ENCODE measurements at places on chromosomes 16 and 17.

DNA sequence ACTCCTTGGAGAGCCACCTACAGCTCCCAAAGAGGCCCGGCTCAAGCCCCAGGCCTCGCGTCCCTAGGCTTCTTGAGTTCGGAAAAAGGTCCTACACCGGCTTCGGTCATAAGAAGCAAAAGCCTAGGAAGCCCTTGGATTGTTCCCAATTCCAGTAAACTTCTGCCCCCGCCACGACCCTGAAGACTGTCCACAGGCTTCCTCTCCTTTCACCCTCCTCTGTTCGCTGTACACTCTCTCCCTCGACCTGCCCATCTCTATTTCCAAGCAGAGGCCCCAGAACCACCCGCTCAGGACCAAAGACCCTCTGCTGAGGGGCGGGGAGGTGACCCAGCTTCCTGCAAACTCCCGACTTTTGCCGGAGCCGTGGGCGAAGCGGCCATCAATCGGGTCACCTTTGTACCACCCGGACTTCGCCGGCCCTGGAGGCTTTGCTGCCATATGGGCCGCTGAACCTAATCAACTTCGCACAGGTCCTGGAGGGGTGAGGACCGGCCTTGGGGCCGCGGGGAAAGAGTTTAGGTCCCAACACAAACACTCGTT lies 2.7 kb downstream of the HOXB2 start:
- no peak for DNase-seq

GRCh38 chr17:81285179-81285878 lies 9.8 kb downstream of the SLC38A10 start:
- DNase-seq = peak; percentile 58

DNA sequence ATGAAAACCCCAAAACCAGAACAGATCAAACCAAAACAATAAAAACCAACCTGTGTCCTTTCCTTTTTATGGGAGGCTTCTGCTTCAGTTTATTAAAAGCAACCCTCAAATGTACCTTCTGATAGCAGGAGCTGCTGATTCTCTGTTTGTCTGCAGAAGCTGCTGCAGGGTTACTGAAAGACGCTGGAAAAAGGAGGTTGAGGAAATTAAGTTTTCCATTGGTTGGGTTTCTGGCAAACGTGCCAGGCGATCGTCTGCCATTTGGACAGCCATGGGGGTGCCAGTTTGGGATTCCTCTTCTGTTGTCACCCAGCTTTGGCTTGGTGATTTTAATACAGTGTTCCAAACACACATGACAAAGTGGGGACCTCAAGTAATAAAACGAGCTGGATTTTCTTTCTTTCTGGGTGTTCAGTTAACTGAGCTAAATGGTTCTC lies 185.4 kb upstream of the ZFHX3 start:
- no peak for DNase-seq

GRCh38 chr16:49834531-49835151 lies 21.3 kb downstream of the ZNF423 start:
- DNase-seq = no peak

GRCh38 chr16:82282662-82283061 lies 112.6 kb upstream of the MPHOSPH6 start:
- no peak for DNase-seq

DNA sequence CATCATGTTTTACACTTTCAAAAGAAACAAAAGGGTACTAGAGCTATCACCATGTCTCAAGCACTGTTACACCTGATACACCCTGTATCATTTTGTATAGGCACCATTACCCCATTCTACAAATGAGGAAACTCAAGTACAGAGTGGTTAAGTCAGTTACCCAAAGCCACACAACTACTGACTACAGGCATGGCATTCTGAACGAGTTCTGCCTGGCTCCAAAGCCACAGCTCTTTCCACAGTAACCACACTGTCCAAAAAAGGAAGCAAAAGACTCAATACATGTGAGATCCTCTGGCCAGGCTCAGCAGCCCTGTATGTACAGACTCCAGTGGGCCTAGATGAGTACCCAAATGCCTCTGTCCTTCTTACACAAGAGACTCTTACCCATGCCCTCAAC lies 4.7 kb downstream of the DYNC1LI2 start:
- DNase-seq = no peak

- no peak for DNase-seq
Observed at GRCh38 chr16:70647441-70648359, 1.3 kb downstream of the IL34 start.

GRCh38 chr17:49196520-49196919 lies 13.9 kb downstream of the GNGT2 start:
- no peak for DNase-seq

DNA sequence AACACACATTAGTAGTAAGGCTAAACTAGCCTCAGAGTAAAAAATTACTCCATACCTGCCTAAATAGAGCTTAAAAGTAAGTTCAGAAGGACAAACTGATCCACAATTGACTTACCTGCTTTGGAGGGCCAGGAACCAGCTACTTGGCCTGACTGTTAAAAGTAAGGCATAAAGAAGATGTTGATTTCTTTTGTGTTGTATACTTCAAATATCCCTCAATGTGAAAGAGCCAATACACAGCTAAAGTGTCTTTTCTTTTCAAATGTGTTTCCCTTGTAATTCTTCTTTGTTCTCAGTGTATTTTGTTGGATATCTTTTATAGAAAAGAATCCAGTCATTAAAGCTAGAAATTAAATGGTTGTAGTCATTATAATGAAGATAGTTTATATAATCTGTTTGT lies 171.1 kb downstream of the TANC2 start:
- no peak for DNase-seq

- peak; percentile 84 for DNase-seq
Observed at GRCh38 chr16:30186782-30187555, 3.6 kb downstream of the CORO1A start.

DNA sequence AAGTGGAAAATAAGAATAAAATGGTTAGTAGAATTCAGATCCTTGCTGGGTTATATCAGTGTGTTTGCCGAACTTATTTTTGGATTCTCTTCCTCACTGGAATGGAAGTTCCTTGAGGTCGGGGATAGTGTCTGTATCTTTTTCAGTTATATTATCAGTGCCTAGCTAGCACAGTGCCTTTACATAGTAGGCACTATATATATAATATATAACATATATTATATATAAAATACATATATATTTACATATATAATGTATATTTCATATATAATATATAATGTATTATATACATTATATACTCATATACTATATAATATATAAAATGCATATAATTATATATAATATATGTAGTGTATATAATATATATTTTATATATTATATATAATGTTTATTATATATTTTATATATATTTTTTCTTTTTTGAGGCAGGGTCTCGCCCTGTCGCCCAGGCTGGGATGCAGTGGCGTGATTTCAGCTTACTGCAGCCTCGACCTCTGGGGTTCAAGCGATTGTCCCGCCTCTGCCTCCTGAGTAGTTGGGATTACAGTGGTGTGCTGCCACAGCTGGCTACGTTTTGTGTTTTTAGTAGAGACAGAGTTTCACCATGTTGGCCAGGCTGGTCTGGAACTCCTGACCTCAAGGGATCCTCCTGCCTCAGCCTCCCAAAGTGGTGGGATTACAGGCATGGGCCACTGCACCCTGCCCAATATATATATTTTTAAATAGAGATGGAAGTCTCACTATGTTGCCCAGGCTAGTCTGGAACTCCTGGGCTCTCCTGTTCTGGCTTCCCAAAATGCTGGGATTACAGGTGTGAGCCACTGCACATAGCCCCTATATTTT lies 3.2 kb downstream of the NFATC3 start:
- DNase-seq = no peak

DNA sequence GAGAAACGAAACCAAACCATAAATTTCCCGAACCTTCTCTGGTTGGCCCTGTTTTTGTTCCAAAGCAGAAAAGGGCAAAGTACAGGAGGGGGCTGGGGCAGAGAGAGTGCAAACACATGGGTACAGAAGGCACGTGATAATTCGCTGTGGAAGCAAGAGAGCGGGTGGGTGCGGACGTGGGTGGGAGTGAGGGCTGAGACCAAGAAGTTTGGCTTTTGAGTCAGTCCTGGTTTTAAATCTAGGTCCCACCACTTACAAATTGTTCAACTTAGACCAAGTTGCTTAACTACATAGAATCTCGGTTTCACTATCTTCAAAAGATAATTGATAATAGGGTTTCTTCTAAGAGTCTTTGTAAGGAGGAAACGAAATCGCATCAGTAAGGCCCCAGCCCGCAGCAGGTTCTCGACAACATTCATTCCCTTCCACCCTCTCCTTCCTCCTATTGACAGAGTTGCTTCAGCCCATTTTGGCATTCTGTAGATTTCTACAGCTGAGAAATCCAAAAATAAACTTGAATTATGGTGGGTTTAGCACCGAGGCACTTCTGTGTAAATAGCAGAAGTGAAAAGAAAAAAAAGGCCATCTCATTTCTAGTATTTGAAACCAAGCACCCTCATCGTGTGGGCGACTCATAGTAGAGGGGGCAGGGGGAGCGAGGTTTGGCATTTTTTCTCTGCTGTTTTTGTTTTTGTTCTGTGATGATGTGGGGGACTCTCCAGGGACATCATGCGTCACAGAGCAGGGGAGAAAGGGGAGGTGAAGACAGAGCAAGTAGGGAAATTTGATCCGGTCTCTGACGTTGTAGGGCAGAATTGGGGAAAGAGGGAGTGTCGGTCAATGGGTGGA lies 33.6 kb upstream of the CCR7 start:
- peak; percentile 73 for DNase-seq

DNA sequence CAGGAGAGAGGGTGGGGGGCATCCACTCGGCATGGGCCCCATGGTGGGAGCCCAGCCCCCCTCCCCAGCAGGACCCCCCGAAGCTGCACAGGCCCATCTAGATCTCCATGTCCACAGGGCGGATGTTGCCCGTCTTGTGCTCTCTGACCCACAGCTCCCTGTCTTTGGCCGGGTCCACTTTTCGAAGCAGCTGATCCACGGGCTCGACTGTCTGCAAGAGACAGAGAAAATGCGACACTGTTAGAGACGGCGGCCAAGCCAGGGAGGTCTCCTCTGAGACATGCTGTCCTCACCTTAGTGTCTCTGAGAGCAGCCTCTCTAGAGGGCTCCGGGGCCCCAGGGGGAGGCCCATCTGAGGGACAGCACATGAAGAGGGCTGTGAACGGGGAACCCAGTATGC lies 12.1 kb upstream of the RCVRN start:
- no peak for DNase-seq

- DNase-seq = no peak
Observed at GRCh38 chr17:71970312-71970711, 150.5 kb upstream of the SOX9 start.

GRCh38 chr17:32104158-32104557 lies 38.1 kb upstream of the RHOT1 start:
- DNase-seq = no peak

Measured in activated T-cell treated with anti-CD3 and anti-CD28 coated beads for 48 hours (primary cell).